ENCODE measurements at places on chromosomes 6 and 20.

GRCh38 chr6:30719791-30720737 is at the start of gene TUBB:
TUBB (plus strand) TSS chr6:30720352; CDS start chr6:30720507, 155 bp downstream.
- peak; percentile 90 for DNase-seq

- no peak for DNase-seq
These were observed 140.2 kb downstream of the KIF13A start for GRCh38 chr6:17847203-17847760.

GRCh38 chr6:69918813-69919475 is 52.6 kb downstream of the COL19A1 start:
- no peak for DNase-seq

DNA sequence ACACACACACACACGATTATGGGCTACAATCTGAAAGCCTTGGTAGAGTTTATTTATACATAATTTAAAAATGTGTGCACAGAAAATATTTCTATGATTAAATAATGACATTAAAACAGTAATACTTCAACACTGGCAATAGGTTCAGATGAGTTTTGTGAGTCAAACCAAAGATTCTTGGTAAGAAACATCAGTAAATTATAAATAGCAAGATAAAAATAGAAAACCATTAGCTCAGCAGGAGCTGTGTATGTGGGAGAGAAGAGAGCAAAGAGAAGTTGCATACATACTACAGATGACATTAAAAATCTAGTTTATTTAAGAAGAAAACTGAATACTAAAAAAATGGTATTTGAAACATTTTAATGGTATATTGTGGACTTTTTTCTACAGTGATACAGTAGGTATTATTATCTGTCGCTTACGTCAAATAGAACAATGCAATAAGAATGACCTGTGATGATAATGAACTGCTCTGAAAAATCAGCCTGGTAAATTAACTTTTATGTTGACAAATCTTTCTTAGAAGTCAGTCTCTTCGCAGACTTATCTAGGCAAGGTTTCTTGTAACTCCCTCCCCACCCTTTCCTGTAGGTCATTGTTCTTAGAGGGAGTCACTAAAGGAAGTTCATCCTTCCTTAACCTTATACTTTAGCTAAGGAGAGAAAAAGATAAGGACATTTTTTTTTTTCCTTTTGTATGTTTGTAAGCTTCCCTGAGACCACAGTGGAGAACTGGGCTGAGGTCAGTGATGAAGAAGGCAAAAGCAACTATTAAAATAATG is 149.3 kb downstream of the GJA1 start:
- peak; percentile 29 for DNase-seq

DNA sequence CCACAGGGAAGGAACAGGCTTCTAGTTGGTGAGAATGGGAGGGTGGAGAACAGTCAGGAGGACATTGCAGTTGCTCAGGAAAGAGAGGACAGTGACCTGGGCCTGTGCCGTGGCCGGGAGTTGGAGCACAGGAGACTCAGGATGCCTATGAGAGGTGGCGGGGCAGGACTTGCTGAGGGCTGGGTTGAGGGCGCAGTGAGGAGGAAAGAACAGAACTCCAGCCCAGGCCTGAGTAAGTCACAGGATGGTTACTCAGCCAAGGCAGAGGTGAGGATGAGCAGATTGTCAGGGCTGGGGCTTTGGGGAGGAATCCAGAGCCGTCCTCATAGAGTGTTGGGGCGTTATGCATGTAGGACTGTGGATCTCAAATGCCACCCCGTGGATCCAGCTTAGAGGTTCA is 21.2 kb downstream of the CST4 start:
- DNase-seq, result no peak

- no peak for DNase-seq
These were observed 44.1 kb downstream of the NEDD9 start for GRCh38 chr6:11188161-11188915.

- no peak for DNase-seq
These were observed 82.8 kb upstream of the CDYL start for GRCh38 chr6:4693173-4693970.

DNA sequence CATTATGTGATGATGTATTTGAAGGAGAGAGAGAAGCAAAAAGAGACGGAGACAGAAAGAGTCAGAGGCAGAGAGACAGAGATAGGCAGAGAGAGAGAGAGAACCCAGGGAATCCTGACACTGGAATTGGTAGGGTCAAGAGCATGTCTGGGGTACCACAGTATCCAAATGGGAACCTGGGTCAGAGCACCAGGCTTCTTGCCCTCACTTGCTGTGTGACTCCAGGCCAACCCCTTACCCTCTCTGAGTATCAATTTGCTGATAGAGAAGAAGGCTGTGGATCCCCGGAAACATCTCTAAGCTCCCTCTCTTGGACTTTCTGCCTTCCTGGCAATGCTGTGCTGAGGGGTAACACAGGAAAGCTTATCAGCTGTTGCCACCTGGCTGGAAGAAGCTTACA is 385.3 kb upstream of the SULF2 start:
- DNase-seq, result no peak

- no peak for DNase-seq
These were observed 295.6 kb downstream of the ZFAND3 start for GRCh38 chr6:38114976-38115625.

DNA sequence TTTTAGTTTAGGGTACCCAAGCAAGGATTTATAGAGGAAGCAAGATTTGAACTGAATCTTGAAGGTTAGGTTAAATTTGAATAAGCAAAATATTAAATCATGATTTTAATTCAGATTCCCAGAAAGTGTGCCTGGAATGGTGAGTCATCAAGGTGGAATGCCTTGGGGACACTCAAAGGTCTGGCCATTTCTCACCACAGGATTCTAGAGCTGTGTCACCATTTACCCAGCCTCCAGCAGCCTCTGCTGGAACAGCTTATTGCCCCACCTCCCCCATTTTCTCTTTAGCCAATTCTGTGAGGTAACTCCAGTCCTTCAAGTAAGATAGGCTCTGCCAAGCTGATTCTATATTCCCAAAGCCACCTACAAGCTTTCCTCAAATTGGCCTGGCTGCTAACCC is 181.4 kb downstream of the SIM1 start:
- DNase-seq, result peak; percentile 24

DNA sequence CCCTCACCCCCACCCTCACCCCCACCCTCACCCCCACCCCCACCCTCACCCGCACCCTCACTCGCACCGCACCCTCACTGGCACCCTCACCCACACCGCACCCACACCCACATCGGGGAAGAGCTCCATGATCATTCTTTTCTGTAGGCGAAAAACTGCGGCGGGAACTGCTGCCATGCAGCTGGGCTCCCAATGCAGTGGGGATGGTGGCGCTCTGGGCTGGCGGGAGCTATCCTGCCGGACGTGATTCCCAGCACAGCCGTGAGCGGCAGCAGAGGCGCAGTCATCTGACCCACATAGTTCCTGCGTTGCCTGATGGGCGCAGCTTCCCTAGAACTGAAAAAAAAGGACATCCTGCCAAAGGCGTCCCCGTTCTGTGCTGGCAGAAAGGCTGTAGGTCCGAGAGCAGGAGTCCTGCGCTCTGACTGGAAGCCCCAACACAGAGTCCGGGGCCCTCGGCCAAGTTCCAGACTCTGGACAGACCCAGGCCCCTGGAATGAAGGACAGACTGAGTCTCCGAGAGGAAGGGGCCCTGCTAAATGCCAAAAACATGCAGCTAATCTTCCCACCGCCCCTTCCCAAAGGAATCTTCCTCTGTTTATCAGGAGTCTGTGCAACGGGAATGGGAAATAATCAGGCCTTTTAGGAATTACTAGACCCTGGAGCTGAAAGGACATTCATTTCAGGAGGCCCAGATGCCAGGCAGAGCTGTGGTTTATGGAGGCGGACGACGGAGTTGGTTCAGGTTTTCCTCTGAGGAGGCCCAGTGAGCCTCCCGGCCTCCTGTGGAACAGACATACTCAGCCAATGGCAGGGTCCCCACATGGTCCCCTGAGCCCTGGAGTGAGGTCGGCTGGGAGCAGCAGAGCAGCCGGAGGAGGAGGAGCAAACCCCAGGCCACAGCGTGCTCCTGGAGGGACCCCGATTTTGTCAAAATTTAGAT is 14.1 kb upstream of the TCFL5 start:
- DNase-seq, result peak; percentile 5

- DNase-seq, result no peak
These were observed 2.5 kb downstream of the NECAB3 start for GRCh38 chr20:33671573-33672288.

- DNase-seq, result no peak
These were observed 113.2 kb upstream of the KCNG1 start for GRCh38 chr20:51135926-51136715.

- no peak for DNase-seq
These were observed 15.2 kb upstream of the NOP56 start for GRCh38 chr20:2637246-2637645.

GRCh38 chr6:75489025-75489424 is 4.6 kb downstream of the FILIP1 start:
- no peak for DNase-seq

- DNase-seq, result no peak
These were observed 1.4 kb downstream of the PHF20 start for GRCh38 chr20:35773154-35773751.

DNA sequence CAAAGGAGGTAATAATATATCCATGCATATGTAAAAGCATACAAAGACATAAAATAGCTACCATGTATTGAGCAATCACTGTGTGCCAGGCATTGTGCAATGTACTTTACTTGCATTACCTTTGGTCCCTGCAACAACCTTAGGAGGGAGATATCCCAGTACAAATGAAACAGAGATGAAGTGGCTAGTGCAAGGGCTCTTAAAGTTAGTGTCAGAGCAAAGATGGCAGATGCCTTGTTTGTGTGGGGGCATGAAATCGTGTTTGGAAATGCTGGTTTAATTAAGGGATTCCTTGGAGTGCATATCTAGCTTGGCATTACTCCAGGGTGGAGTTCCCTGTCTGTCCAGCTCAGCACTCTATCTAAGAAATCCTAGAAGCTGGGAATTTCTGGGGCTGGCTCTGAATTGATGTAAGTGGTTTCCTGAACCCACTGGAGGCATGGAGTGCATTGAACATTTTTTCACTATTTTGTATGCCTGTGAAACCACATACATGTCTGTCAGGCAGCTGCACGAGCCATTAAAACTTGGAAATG is 9.8 kb downstream of the PAQR8 start:
- no peak for DNase-seq

- peak; percentile 63 for DNase-seq
These were observed 143.2 kb downstream of the SLC16A10 start for GRCh38 chr6:111230351-111231089.

DNA sequence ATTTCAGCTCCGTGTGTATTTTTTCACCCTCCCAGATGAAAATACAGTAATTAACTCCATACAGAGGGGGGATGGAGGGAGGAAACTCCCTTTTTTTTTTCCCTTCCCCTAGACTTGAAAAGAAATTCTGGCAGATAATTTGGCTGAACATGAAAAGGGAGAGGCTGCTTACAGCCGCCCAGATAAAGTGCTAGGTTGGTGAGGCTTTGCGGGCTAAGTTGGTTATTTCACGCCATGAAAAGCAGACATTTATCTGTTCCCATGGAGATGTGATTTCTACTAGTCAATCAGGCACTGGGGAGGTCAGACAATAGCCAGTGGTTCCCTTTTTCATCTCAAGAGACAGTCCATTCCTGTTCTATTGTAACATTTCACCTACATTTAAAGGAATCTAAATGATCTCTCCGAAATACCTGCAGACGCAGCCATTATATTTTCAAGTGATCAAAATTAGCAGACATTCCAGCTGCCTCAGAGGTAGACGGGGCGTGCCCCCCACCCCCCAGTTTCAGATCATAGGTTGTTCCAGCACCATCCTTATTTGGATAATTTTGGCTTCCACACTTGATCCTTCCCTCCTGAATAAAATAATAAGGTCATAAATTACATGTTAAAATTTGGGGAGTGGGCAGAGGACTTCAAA is 143.9 kb upstream of the ZNF217 start:
- no peak for DNase-seq

- no peak for DNase-seq
These were observed 16.9 kb downstream of the TBPL1 start for GRCh38 chr6:133969921-133970295.

- DNase-seq, result no peak
These were observed 13.7 kb downstream of the NEDD9 start for GRCh38 chr6:11218538-11219399.

Measured in AG09309 (cell line).